ENCODE measurements at places on chromosomes 2 and 18. TPM values are rescaled to one million over a fixed set of nuclear protein-coding genes. Genes with fewer than 3 reads are reported as not detected.

DNA sequence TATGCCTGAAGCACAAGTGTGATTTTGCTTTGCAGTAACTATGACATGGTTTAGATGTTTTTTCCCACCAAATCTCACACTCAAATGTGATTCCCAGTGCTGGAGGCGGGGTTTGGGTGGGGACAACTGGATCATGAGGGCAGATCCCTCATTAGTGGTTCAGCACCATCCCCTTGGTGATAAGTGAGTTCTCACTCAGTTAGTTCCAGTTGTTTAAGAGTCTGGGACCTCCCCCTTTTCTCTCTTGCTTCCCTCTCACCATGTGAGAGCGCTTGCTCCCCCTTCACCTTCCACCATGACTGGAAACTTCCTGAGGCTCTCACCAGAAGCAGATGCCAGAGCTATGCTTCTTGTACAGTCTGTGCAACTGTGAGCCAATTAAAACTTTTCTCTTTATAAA lies 102.9 kb downstream of the NBAS start:
- DNase-seq = no peak

GRCh38 chr18:27723168-27723567 lies 453.8 kb downstream of the CDH2 start:
- DNase-seq = no peak

DNA sequence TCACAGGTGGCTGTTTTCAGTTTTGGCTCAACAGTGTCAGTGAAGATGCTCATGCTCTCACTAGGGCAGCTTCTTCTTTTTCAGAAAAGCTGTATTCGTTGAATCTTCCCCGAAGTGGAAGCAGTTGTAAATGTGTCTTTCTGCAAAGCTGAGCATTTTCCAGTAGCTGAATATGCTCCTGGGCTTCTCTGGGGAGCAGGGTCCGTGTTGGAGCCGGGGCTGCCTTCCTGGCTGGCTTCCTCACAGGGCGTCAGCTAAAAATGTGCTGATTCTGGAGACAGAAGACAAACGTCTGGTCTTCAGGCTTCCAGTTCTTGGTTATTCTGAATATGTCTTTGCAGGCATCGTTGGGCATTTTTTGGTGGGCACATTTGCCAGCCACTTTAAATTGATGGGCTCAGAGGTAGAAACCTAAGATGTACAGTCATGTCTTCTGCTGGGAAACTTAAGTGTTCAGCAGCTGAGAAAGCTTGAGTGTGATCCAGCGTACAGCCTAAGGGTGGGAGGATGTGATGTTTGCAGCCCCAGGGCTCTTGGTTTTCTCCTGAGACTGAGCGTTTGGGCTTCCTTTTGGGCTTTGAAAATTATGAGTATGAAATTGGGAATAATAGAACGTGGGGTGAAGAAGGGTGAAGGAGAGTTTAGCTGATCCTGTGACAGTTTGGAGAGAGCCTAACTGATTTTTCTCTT lies 19.0 kb downstream of the SETBP1 start:
- peak; percentile 25 for DNase-seq

Gene NAT8
- not detected for total RNA-seq

DNA sequence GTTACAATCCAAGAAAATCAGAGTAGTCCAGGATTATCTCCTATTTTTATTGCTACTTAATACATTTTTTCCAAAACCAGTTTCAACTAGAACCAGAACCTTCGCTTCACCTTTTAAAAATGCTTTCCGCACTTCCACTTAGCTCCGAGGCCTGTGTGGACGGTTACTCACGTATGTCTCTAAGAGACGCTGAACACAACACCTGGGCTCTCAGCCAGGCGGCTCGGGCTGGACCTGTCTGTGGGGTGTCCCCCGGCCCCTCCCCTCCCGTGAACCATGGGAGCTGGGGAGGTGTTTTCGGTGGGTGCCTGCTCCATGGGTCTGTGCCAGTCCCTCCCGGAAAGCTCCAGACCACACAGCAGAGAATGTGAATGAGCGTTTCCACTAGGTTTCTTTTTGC lies 223.8 kb downstream of the GLI2 start:
- DNase-seq = peak; percentile 41

DNA sequence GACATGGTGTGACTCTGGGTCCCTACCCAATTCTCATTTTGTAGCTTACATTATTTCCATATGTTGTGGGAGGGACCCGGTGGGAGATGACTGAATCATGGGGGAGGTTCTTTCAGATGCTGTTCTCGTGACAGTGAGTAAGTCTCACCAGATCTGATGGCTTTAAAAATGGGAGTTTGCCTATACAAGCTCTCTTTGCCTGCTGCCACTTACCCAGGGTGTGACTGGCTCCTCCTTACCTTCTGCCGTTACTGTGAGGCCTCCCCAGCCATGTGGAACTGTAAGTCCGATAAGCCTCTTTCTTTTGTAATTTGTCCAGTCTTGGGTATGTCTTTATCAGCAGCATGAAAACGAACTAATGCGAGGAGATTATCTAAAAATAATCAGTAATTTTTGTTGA lies 1683.2 kb upstream of the SLC39A10 start:
- no peak for DNase-seq

DNA sequence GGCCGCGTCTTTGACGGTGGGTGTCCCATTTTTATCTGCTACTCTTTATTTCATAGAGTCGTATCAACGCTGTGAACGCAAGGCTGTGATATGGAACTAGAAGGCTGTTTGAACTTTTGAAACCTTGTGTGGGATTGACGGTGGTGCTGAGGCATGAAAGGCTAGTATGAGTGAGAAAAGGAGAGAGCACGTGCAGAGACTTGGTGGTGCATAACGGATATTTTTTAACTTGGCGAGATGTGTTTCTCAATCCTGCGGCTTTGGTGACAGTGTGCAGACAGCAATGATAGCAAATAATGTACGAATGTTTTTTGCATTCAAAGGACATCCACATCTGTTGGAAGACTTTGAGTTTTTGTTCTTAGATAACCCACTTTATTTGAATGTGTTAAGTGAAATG lies 6.2 kb downstream of the HES6 start:
- DNase-seq = no peak

DNA sequence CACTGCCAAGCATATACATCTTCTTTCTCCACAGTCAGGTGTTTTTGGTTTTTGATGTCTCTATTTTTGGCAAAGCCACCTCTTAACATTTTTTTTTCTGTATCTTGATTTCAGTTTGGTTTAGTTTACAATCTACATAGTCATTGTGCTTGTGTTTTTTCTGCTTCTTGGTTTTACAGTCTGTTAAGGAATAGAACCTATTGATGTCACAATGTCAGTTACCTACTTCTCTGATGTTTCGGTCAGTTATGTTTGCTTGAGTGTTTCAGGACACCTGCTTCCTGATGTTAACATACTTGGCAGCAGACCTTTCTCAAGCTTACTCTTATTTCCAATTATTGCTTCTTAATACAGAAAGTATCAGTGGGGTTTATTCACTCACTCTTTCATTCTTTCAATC lies 253.3 kb downstream of the SPAG16 start:
- DNase-seq = no peak

Gene OTOS
- not detected for total RNA-seq

DNA sequence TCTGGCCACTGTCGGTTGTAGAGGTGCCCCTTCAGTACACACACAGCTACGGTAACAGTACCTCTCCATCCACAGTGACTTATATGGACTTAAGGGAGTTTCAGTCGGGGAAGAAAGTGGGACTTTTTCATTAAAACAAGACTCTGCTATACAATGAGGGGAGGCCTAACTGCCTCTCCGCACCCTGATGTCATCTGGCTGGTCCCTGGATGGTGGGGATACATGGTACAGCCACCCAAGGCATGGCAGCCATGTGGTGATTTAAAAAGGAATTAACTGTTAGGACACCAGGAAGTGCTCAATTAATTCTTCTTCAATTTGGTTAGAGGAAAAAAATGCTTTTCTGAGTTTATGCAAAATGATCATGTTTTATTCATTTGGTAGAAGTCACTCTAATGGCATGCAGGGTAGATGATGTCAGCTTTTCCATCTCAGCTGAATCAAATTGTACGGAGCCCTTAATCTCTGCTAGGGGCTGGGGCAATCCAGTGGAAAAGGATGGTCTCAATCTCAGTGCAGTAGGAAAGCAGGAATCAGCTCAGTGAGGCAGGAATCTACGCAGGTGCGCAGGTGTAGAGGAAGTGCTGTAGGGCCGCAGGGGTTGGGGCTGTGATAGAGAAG lies 243.9 kb downstream of the PRKCE start:
- no peak for DNase-seq

- DNase-seq = no peak
These were observed 97.6 kb downstream of the WDR7 start for GRCh38 chr18:56748698-56749268.

- DNase-seq = no peak
These were observed 75.8 kb downstream of the NAT8 start for GRCh38 chr2:73566288-73566878.

DNA sequence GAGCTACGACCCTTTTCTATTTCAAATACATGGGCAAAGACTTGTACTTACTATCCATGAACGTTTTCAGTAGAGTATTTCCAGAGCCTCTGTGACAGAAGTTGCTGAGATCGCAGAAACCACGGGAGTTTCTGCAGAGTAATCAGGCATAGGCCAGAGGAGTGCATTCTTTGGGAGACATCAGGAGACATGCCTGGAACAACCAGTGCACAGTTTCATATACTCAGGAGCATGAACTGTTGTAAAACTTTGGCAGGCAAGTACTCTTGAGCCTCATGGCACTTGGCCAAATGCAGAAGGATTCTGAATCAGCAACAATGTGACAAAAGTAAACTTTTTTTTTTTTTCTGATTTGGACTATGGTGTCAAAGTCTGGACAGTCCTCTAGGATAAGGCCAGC lies 307.1 kb downstream of the GRB14 start:
- no peak for DNase-seq

DNA sequence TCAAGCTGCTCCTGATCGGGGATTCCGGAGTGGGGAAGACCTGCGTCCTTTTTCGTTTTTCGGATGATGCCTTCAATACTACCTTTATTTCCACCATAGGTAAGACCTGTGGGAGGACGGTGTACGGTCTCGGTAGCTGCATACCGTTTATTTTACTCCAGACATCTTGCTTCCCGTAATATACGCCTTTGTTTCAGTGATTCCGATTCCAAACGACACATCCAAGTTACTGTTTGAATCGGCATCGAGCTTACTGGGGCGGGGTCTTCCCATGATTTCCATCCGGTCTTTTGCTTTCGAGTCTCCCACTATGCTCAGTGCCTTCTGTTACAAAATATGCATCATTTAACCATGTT lies 731 bp downstream of the RAB10 start:
- no peak for DNase-seq

- no peak for DNase-seq
These were observed 4.0 kb downstream of the FARSB start for GRCh38 chr2:222651718-222652418.

Gene RHOB
- total RNA-seq = 193 TPM

- no peak for DNase-seq
These were observed 31.4 kb upstream of the TAF1B start for GRCh38 chr2:9811679-9812511.

GRCh38 chr2:231099918-231100317 lies 24.9 kb downstream of the HTR2B start:
- DNase-seq = no peak

- no peak for DNase-seq
These were observed 29.4 kb downstream of the ZFP36L2 start for GRCh38 chr2:43196768-43197587.
